ENCODE measurements at places on chromosomes 16 and 17.

DNA sequence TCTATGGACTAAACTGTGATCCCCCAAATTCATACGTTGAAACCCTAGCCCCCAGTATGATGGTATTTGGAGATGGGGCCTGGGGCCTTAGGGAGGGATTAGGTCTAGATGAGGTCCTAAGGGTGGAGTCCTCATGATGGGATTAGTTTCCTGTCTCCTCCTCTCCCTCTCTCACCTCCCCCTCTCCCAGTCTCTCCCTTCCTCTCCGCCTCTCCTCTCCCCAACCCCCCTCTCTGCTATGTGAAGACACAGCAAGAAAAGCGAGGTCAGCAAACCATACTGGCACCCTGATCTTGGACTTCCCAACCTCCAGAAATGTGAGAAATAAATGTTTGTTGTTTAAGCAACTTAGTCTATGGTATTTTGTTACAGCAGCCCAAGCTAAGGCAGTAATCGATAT, 15.4 kb downstream of the ZNF18 start:
- no peak for DNase-seq

- no peak for DNase-seq
These were observed 61.3 kb upstream of the SDK2 start for GRCh38 chr17:73705594-73705993.

- no peak for DNase-seq
These were observed 26.3 kb downstream of the CUEDC1 start for GRCh38 chr17:57928928-57929327.

GRCh38 chr17:51000835-51001638, 119.6 kb downstream of the SPAG9 start:
- no peak for DNase-seq

DNA sequence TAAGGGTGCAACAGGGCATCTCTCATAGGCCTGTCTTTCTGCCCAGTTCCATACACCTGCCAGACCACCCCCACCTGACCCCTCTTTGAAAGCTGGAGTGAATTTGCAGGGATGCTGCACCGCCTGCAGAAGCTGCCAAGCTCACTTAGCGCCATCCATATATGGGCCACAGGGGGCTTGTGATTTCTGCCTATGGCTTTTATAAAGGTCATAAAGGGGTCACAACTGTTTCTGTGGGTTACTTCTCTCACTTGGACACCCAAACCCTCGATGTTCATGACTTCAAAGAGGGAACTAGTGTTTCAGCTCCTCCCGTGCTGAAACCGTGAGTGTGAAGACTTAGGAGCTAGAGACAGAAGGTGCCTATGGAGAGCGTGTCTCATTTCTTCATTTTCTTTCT, 23.9 kb upstream of the MEAK7 start:
- no peak for DNase-seq

GRCh38 chr17:40326014-40326831, 17.2 kb downstream of the RARA start:
- DNase-seq, result peak; percentile 41

DNA sequence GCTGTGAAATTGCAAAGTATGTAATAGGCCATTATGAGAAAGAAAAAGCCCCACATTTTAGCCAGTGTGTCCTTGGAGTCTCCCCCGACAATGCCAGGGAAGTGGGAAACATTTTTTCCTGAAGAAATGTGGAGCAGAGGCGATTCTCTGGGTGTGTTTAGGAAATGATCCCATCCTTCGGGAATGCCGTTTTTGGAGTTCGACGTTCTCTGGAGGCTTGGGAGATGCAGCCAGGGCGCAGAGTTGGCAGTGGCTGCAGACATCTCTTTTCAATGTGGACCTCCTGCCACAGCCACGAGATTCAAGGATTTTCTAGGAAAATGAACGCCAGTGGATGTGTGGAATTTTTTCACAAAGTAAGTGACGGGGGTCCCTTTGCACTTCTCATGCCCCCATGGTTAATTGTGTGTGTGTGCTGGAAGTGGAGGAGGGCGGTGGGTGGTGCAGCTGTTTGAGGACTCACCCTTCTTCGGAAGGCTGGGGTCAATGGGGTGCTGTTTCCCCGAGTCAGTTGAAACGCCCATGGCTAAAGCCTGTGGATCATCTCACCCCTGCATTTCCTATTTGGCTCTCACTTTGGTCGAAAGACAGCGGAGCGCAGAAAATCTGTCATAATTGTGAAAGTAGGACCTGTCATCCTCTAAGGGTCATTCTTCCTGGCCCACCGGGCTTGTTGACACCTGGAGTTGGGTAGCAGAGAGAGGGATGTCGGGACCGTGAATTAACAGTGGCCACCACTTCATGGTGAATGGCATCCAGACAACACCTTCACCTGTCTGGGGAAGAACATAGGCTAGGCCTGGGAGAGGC, 73.2 kb downstream of the CMIP start:
- no peak for DNase-seq
